NCI-H1092 (cell line): ENCODE measurements at places on chromosomes 3 and 15.

GRCh38 chr3:24018784-24019570 lies 73.9 kb downstream of the NR1D2 start:
- no peak for DNase-seq

GRCh38 chr3:179018808-179019207 lies 52.8 kb downstream of the ZMAT3 start:
- DNase-seq: no peak

DNA sequence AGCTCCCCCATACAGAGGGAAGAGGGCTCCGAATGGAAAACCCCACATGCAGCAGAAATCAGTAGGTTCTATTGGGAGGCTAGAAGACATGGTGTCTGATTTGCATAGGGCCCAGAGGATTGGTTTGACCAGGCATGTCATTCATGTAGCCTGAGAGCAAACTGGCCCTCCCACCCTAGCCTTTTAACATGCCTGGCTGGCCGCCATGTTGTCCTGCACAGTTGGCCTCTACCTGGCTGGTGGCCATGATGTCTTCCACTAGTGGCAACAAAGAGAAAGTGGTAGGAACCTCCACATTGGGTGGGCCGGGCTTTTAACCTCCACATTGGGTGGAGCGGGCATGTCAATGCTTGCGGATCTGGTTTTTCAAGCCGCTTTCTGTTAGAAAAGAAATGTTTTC lies 312.1 kb downstream of the TAFA4 start:
- no peak for DNase-seq

DNA sequence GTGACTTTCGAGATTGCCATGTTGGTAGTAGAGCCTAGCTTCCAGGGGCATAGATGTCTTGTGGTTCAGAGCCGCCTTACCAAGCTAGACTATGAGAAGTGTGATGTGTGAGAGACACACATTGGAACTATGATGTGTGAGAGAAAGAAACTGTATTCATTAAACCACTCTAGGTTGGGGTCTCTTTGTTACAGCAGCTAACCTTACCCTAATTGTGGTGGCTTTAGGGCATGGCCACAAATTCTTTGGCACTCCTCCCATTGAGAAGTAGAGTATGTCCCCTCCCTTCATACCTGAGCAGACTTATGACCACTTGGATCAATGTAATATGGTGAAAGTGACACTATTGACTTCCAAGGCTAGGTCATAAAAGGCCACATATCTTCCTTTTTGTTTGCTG lies 35.3 kb upstream of the CDV3 start:
- DNase-seq: no peak

DNA sequence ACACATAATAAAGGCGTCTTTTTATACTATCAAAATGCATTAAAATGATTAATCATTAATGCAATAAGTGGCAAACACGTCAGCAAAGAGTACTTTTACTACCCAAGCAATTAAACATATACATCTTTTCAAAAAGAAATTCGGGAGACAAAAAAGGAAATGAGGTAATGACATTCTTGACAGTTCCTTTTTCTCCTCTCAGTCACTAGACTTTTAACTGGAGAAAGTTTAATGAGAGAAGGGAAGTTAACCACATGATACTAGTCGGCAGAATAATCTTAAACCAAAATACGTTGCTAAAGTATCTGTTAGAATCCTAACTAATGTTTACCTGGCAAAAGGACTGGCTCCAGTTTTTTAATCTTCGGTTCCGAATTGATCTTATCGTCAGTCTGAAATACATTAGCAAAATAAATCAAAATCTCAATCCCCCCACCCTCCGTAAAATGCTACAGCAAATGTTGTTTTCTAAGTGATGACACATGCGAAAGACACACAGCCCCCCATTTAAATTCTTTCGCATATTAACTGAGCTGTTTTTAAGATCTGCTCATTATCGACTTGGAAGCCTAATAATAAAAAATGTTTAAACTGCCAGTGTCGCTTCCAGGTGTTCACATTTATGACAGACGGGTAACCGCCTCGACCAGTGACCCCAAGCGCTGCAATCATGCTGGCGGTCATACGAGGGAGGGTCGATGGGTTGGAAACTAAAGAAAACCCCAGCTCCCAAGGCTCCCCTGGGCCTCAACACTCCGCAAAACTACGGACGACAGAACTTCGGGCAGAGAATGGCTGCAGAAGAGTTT lies 778 bp downstream of the MTMR10 start:
- no peak for DNase-seq

DNA sequence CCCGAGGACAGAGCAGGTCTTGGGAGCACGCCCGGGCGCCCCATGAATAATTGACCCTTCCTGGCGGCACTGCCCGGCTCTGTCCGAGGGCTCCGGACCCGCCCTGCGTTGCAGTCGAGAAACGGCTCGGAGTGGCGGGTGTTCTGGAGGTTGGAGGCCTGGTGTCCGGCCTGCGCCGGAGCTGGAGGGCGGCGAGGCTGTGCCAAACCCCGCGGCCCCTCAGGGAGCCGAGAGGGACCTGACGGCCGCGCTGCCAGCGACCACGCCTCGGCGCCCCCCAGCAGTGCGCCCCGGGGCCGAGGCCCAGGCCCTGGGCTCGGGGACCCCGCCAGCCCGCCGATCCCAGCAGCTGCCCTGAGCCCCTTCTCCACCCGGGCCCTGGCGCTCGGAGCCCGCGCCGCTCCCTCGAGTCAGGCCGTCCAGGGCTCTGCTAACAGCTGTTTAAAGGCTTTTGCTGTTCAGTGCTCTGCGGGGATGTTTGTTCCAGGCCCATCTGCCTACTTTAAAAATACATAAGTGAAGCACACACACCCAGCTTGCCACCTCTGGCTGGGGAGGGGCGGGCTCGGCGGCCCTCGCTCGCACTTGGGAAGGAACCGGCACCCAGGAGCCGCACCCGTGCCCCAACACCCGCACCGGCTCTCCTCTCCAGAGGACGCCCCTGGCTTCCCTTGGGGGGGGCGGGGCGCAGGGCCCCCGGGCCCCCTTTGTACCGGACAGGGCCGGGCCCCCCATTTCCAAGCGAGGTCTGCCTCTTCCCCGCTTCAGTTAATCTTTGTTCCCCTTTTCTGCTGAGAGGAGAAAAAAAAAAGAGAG lies 730 bp upstream of the ZNF710 start:
- no peak for DNase-seq

- peak; percentile 34 for DNase-seq
Observed at GRCh38 chr3:159260049-159260662, 458.3 kb downstream of the MFSD1 start.

DNA sequence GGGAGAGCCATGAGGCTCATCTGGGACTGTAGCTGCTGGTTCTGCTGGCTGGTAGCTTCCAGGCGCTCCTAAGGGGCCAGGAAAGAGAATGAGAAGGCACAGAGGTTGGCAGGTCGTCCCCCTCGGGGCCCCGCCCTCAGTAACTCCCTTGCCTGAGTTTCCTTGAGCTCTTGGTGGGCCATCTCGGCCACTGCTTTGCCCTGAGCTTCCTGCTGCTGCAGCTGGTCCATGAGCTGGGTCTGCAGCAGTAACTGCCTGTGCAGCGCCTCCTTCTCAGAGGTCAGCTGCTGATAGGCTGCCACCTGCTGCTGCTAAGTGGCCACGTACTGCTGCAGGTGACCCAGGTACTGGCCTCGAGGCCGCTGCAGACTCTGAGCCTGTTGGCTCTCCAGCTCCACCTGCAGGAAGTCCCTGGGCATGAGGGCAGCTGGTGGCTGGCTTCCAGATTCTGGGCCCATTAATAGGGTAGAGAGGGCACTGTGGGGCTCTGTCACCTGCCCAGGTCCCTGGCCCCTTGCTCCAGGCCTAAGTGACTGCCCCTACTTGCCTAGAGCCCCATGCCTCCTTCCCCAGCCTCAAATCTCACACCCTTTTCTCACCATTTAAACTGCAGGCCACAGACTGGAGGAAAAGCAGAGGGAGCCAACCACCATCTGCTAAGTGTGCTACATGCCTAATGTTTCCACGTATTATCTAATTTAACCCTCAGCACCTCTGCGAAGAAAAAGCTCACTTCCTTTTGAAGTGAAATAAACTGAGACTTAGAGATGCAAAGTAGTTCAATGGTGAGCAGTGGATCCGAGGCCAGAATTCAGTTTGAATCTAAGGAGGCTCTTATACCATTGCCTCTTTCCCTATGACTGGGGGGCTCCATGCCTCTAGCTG lies 10.8 kb upstream of the VPS33B start:
- DNase-seq: peak; percentile 41

DNA sequence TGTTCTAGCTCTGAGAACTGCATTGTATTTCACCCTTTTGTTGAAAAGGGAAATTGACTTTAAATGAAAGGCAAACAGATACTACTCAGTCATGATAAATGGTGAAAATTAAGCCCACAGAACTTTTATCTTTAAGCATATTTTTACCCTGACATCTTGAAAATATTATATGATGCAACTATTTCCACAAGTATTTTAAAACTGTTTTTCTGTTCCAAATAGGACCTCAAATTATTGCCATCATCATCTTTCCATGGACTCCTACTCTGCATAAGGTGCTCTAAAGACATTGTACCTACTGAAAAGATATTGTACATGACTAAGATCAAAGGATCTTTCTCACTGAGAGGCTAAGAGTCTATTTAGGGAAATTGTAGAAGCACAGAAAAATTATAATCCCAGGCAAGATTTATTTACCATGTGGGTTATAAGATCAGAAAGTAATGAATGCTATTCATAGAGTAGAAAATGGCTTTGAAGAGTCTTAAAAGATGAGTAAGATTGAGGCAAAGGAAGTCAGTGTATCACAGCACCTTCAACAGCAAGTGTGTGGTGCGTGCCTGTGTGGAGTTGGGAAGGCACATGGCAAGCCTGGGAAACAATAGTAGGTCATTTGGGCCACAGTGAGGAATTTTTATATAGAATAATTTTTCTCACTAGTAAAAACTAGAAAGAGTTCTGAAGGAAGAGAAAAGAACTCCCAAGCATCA lies 68.8 kb downstream of the VGLL3 start:
- no peak for DNase-seq
